IMR-90 (cell line): ENCODE measurements at places on chromosomes 5 and 9. TPM values are rescaled to one million over a fixed set of nuclear protein-coding genes. Genes with fewer than 3 reads are reported as not detected.

GRCh38 chr5:50606179-50606578 lies 60.3 kb upstream of the PARP8 start:
- DNase-seq, result no peak

DNA sequence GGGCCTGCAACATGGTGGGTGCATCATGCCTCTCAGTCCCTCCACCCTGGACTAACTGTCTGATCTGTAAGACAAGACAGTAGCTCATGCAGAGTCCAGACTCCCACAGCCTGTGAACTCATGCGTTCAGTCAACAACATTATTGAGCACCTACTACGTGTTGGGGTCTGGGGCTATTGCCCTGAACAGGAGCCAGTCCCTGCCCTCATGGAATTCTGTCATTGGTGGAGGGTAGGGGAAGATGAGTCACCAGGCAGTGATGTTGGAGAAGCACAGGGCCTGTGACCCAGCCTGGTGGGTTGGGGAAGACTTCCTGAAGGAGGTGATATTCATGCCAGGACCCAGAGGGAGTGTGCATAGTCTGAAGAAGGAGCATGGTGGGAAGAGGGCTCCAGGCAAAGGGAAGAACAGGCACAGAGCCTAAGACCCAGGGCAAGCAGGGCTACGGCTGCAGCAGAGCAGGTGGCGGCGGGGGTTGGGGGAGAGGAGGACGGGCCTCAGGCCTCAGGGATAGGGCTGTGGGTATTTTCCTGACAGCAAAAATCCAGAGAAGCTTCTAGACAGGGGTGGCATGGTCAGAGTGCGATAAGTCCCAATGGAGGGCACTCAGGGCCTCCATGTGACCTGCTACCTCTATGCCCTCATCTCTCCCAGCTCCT lies 26.7 kb upstream of the PSD2 start:
- DNase-seq, result no peak

DNA sequence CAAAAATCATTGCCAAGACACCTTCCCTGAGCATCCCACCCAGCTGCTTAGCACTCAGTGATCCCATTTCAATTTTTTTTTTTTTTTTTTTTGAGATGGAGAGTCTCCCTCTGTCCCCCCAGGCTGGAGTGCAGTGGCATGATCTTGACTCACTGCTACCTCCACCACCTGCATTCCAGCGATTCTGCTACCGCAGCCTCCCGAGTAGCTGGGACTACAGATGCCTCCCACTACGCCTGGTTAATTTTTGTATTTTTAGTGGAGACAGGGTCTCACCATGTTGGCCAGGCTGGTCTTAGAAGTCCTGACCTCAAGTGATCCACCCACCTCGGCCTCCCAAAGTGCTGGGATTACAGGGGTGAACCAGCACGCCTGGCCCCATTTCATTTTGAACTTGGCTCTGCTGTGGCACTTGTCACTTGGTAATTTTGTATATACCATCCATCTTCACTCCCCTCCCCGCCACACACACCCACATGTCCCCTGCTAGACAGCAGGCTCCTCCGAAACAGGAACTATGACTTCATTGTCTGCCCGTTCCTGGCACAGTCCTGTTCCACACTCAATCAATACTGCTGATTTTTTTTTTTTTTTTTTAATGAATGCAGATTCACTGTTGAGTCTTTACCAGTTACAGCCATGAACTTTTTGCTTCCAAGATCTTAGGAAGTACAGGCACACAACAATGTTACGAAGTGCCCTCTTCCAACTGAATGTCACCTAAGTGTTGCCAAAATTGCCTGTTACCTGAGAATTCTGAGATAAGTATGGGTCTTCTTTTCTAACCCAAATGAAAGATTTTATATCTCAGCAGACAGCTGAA lies 17.3 kb upstream of the ZBTB34 start:
- DNase-seq, result no peak

DNA sequence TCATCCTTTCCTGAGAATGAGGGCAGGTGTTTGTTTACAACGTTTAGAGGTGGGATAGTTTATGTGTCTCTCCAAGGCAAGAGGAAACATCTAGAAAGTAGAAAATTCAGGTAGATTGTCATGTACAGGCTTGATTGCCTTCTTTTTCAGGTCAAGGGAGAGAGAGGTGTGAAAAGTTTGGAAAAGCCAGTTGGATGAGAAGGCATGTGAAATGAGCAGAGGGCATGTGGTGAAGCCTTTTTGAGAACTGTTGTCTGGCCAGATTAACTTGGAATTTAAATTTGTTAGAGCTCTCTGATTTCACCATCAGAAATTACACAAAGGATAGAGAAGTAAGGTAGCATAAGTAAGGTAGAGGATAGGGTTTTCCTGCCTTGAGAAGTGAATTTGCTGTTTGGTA lies 74.6 kb downstream of the SNX24 start:
- no peak for DNase-seq

DNA sequence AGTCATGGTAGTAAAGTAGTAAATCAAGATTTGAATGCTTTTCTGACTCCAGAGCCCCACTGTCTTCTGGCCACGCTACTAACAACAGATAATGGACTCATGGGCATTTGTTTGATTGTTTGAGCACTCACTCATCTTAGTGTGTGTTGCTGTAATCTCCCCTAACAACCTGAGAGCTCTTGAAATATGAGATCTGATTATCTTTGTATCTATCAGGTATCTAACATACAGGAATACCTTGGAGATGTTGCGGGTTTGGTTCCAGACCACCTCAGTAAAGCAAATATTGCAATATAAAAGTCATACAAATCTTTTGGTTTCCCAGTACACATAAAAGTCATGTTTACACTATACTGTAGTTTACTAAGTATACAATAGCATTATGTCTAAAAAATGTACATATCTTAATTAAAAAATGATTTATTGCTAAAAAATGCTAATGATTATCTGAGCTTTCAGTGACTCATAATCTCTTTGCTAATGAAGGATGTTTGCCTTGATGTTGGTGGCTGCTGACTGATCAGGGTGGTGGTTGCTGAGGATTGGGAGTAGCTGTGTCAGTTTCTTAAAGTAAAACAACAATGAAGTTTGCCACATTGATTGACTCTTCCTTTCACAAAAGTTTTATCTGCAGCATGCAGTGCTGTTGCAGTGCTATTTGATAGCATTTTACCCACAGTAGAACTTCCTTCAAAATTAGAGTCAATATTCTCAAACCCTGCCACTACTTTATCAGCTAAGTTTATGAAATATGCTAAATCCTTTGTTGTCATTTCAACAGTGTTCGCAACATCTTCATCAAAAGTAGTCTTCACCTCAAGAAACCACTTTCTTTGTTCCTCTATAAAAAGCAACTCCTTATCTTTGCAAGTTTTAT lies 92.2 kb downstream of the ZNF462 start:
- no peak for DNase-seq

DNA sequence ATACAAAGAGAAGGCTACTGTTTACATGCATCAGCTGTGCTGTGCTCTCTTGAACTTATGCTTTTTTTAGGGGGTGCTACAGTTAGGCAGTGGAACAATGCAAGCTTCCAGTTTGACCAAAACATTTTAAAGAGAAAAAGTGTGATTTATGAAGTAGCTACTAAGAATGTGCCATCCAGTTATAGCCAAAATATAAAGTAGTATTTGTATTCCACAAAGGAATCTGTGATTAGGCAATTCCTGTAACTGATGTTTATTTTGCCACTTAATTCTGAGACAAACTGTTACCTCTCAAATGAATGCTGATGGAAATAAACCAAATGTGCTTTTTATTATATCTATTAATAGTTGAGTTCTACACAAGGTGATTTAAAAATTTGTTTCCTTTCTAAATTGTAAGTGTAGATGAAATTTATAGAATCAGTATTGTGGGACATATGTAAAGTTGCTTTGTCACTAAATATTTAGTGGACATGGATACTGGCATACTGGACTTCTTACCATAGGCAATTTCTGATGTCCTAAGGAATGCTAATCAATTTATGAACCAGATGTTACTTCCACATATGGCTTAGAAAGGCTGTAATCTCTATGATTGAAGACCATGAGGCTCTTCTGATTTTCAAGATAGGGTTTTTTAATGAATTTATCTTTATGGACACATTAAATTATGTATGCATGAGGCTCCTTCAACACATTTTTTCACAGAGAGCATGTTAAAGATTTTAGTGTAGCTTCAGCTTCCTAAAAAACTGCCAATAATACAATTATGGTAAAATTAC lies 410.2 kb downstream of the PRR16 start:
- DNase-seq, result no peak

- no peak for DNase-seq
Observed at GRCh38 chr9:38284588-38285051, 107.9 kb upstream of the ALDH1B1 start.

- DNase-seq, result peak; percentile 1
Observed at GRCh38 chr5:27124590-27124989, 86.2 kb upstream of the CDH9 start.

DNA sequence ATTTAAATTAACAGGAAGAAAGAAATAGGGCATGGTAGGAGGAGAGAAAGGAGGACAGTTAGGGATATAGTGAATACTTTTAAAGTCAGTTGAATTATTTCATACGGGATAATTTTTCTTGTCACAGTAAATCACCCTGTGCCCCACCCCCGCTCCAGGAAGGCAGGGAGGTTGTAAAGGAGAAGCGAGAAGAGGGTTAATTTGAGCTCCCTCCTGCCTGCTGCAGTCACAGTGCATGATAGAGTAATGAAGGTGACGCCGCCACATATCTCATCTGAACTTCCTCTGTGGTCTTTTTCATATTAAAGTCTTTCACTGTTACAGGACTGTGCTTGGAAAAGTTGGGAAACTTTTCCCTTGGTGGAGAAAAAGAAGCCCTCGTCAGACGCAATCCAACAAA lies 896 bp upstream of the PCSK5 start:
- DNase-seq, result no peak

- no peak for DNase-seq
Observed at GRCh38 chr9:134792627-134793026, 88.0 kb upstream of the FCN2 start.

DNA sequence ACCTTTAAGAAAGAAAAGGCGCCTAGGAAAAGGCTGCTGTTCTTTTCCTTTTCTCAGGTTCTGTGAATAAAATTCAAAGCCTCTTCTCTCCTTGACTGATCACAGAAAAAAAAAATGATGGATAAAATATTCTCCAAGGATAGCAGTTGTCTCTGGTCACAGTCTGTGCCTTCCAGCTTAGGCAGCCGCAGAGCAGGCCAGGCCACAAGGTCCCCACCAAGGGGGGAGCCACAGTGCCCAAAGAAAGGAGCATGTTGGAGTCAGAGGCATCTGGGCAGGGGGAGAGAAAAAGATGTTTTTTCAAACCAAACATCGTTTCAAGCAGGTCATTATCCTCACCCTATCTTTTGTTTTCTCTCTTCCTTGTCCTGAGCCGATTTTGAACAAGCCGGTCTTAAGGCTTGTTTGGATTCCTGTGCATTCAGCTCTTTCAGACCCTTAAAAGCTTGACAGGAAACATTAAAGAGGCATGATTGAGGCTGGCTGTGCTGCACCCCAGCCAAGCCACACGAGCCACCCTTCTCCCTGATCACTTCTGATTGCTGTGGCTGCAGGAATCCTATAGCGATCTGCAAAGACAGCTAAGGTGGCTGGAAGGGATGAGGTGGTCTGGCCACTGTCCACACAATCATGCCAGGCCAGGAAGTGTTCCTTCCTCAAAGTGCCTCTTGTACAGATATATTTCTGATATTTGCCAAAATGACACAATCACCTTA lies 284.6 kb upstream of the TLE4 start:
- DNase-seq, result no peak

DNA sequence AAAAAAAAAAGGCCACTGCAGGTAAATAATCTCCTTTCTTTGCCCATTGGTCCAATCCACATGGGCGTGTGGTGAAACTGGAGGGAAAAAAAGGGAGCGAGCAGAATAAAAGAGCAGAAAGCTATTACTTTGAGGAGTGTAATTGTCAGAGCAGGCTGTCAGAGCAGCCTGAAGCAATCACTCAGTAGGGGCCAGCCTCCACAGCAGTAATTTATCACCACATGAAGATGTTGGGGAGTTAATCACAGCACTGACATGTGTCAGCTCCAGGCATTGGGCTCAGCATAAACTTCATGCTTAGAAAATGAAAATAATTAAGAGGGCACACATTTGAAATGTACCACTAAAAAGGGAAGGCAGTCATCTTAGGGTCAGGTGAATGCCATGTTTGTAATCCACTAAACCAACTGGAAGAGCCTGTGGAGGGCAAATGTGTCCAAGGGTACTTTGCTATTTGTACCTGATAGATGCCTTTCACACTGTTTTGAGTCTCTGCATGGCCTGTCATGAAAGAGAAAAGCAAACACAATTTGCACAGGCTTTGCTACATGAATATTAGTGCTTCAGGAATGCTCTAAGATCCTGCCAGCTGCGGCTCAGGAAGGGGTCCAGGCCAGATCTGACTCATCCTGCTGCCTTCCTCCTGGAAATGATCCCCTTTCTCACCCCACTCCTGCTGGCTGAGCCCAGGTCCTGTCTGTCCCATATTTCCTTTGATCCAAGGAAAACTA lies 2.9 kb upstream of the PTGER4 start:
- DNase-seq, result peak; percentile 87

DNA sequence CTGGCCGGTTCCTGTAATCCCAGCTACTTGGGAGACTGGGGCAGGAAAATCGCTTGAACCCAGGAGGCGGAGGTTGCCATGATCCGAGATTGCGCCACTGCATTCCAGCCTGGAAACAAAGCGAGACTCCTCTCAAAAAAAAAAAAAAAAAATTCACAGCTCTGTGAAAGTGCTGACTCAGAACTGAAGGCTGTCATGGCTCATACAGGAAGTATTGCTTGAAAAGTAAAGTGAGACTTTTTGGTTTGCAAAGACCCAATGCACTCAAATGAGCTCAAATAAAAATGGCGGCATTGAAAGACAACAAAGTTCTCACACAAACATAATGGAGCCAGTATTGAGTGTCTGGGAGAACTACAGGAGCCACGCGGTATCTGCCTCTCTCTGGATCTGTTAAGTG lies 202.1 kb downstream of the FBXL7 start:
- DNase-seq, result peak; percentile 54

- peak; percentile 7 for DNase-seq
Observed at GRCh38 chr5:116442095-116442534, 132.5 kb downstream of the SEMA6A start.

- peak; percentile 79 for DNase-seq
Observed at GRCh38 chr9:87336914-87337333, 160.7 kb upstream of the DAPK1 start.

GRCh38 chr9:121952611-121953010 lies 140.5 kb downstream of the TTLL11 start:
- no peak for DNase-seq

DNA sequence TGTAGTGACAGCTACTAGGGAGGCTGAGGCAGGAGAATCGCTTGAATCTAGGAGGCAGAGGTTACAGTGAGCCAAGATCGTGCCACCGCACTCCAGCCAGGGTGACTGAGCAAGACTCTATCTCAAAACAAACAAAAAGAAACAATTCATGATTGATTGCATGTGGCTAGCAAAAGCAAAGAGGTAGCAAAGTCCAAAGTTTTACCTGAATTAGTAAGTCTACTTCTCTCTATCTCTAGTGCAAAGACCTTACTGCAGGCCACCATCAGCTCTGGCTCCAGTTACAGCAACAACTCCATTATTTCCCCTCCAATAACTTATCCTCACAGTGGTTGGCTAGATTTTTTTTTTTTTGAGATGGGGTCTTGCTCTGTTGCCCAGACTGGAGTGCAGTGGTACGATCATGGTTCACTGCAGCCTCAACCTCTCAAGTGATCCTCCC lies 6.2 kb upstream of the SAR1B start:
- no peak for DNase-seq

- peak; percentile 99 for DNase-seq
Observed at GRCh38 chr5:151696470-151697061, 9.9 kb upstream of the SPARC start.

Gene ENHO
- polyA plus RNA-seq, result 0.10 TPM in 1 of 2 replicates, not detected in the other

Gene MARVELD2
- 0.29 and 0.51 TPM in 2 replicates for polyA plus RNA-seq

Gene PKN3
- polyA plus RNA-seq, result 3.8 and 5.7 TPM in 2 replicates

Gene CDC20B
- not detected in 2 replicates for polyA plus RNA-seq

Gene DROSHA
- 36.5 and 39.6 TPM in 2 replicates for polyA plus RNA-seq
